ENCODE measurements at places on chromosomes 7 and 10.
A peak's percentile ranks its signal among the peaks of the same experiment; 100 is the strongest.

GRCh38 chr10:122849900-122850605 is 4.4 kb upstream of the CUZD1 start:
- DNase-seq, result no peak

DNA sequence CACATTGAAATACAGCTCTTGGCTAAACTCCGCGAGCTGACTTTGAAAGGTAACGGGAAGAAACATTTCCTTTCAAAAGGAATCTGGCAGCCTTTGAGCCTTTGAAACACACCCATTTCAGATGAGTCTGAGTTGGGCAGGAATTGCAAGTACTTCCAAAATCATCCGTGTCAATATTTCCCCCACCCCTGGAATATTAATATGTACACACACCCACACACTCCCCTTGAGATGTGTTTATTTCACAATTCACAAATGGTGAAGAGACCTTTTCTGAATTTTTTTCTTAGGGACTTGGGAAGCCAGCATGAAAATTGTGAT is 438.7 kb upstream of the NRP1 start:
- no peak for DNase-seq

- DNase-seq, result no peak
Measured at GRCh38 chr7:127245607-127246006, 7.1 kb downstream of the GRM8 start.

DNA sequence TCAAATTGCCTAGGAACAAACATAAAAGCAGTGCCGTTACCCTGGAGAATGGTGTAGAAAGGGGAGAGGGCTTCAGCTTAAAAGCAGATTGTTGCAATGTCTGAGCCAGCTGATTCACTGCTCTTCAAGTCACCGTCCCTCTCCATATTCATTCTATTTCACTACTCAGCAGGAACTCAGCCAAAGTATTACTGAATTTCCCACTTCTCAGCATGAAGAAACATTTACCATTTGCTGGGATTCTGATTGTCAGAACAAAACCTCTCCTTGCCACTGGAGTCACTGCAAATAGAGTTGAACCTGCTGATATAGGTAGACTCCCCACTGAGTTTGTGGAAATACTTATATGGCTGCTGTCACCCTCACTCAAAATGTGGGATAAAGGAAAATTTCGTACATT is 71.7 kb downstream of the PPP1R17 start:
- no peak for DNase-seq

DNA sequence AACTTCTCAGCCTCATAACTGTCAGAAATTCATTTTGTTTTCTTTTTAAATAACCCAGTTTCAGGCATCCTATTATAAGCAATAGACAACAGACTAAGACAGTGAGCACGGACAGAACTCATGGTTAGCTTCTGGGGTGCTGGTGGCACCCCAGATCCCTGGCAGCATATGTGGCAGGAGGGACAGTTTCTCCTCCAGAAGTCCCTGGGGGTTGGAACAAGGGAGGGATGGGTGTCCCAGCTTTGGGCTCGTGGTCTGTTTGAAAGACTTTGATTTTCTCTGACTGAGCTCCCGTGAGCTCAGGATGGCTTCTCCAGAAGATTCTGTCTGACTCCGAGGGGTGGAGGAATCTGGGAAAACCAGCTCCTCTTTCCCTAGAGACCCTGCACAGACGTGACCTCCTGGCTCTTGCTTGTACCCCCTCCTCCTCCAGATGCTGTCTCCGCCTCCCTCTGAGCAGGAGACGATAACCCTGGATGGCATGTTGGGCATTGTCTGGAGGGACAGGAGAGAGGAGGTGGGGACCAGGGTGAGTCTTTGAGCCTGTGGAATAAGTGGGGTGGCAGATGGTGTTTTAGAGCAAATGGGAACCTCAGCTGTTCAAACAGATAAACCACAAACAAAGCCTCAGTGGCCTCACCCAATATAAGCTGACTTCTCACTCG is 421.1 kb downstream of the GLRX3 start:
- DNase-seq, result no peak

GRCh38 chr7:2105280-2105679 is 127.5 kb downstream of the MAD1L1 start:
- no peak for DNase-seq

DNA sequence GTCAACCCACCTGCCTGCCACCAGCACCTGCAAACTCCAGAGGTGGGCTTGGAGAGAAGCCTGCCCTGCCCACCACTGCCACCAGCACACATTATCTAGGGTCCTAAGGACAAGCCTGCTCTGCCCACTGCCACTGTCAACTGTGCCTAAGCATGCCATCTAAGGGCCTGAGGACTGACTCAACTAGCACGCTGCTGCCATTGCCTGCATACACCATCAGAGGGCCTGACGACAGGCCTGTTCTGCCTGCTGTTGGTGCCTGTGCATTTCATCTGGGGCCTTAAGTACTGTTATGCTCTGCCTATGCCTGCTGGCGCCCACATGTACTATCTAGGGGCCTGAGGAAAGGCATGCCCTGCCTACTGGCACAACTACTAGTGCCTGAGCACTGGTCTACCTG is 27.0 kb upstream of the LRRD1 start:
- DNase-seq, result no peak

DNA sequence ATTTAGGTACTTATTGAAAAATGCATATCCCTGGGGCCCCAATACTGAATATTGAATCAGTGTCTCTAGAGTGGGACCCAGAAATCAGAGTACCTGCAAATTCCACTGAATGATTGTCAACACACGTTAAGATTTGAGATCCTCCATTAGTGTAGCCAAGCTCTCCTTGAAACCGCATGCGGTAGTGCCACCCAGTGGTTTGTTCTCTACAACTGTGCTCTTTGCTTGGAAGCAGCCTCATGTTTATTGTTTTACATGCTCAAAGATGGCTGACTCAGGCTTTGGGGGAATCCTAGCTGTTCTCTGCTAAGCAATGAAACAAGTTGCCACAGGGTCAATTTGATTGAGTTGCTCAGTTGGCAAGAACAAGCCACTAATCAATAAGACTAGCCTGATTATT is 340.2 kb upstream of the CELF2 start:
- no peak for DNase-seq

- no peak for DNase-seq
Measured at GRCh38 chr10:56470701-56471100, 109.6 kb upstream of the ZWINT start.

- DNase-seq, result no peak
Measured at GRCh38 chr10:114714281-114714741, 56.2 kb upstream of the ABLIM1 start.

DNA sequence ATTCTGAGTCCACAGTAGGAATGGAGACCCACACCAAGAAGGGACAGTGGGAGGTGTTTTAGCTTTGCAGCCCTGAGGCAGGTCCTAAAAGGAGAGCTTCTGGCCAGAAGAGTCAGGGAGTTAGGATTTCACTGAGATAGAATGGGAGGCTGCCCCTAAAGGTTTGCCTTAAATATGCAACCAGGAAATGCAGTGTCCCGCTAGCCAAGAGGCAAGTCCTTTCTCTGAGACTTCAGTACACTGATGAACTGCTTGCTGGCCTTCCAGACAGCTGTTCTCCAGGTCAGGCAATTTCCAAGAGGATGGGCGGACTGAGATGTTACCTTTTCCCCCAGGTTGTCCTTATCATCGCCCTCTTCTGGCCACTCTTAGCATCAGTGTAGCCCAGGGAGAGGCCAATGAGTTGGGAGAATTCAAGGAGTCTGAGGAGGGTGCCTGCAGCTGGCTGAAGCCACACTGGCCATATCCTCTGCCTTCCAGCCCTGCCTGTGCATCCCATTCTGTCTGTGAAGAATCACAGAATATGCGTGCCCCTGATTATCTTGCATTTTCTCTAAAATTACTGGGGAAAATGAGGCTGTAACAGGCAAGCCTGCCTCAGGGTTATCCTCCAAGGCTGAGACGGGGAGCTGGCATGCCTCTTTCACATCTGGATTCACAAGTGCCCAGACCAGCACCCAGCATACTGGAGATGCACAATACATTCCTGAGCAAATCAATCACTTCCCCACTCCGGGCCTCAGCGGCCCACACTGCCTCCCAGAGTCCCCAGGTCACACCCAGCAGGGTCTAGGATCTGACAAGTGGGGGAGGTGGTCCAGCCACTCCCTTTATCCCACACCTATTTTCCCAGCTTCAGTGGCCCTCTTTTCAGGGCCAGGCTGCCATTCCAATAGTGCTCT is 2.4 kb downstream of the TLL2 start:
- peak; percentile 8 for DNase-seq

DNA sequence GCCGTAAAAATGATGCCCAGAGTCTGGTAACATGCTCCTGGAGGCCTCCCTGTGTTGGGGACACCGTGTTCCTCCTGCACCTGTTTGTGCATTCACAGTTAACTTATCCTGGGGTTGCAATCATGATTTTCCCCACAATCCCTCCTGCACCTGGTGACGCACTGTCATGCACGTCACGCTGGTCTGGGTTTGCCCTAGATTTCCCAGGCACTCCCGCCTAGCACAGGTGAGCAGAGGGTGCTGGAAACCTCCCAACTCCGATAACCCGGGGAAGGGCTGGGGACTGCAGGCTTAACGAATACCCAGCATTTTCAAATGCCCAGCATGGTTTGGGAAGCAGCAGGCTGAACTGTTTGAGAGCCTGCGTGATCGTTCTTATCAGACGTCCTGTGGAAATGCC is 427.1 kb downstream of the TCERG1L start:
- DNase-seq, result no peak

GRCh38 chr10:123428391-123428790 is 237.8 kb upstream of the GPR26 start:
- no peak for DNase-seq

DNA sequence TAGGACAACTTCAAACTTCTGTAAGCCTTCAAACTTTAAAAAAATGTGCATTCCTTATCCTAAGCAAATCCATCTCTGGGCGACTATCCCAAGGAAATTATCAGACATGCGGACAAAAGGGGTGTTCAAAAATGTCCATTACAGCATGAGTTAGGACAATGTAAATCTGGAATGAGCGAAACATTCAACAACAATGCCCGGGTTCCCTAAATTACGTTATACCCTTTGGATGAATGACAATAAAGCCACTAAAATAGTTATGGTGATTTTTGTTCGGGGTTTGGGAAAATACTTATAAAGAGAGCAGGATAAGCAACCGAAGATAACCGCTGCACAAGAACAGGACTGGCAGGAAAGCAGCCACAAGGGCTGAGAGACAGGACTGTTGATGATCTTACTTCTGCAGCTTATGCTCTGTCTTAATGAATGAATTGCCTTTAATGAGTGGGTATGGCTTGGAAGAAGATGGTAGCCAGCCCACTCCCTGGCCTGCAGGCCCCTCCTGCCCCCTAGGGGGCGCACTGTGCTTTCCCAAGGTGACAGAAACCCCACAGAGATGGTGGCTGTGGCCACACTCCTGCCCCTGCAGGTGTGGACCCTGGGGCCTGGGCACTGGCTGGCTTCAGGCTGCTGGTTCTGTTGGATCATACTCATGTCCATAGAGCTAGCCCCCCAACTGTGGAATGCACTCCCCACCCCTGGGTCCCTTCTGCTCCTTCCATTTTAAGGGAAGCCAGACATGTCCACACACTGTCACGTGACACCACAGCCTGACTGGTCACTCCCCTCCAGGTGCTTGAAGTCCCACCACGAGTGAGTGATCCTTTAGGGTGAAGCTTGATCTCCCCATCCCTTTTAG is 45.0 kb downstream of the ZCCHC24 start:
- peak; percentile 21 for DNase-seq

DNA sequence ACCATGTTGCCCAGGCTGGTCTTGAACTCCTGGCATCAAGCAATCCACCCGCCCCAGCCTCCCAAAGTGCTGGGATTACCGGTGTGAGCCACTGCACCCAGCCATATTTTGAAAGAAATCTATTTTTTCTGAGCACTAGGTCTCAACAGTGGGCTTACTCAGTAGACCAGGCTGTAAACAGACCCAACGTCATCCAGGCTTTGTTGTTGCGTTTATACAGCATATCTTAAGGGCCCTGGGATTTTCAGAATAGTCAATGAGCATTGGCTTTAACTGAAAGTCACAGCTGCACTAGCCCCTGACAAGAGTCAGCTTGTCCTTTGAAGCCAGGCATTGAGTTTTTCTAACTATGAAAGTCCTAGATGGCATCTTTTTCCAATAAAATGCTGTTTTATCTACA is 49.8 kb downstream of the STK17A start:
- DNase-seq, result no peak

- no peak for DNase-seq
Measured at GRCh38 chr10:86756511-86757112, at the start of gene BMPR1A. BMPR1A (plus strand) TSS chr10:86756619; CDS start chr10:86876019, 119,400 bp downstream.

DNA sequence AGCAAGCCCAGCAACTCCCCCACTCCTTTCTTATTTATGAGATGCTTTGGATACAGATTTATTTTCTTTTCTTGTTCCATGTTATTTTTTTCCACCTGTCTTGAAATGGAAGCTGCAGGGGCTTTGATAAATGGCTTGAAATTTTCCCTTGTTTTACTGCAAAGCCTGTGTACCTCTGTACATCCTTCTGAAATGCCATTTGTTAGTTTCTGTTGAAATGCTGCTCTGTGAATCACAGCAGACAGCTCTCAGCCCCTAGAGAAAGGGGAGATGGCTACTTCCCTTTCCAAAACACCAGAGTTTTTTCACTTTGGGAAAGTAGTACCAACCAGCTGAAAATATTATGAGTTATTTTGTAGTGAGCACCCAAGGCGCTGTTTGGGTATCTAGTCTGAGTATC is 304.2 kb downstream of the ELMO1 start:
- no peak for DNase-seq

GRCh38 chr7:11750191-11750590 is 81.8 kb downstream of the THSD7A start:
- no peak for DNase-seq

GRCh38 chr7:111992601-111993000 is 213.6 kb downstream of the DOCK4 start:
- no peak for DNase-seq

GRCh38 chr7:19094598-19095352 is 22.7 kb downstream of the TWIST1 start:
- DNase-seq, result no peak

DNA sequence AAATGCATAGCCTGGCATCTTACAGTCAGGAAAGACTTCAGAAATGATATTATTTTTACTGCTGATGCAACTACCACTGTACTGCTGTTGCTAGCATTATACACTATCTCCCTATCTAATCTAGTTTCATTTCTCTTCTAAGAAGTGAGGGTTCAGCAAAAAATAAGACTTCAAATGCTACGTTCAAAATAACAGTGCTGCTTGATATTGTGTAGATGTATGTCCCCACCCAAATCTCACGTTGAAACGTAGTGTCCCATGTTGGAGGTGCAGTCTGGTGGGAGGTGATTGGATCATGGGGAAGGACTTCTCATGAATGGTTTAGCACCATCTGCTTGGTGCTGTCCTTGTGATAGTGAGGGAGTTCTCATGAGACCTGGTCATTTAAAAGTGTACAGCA is 129.4 kb downstream of the ANK3 start:
- no peak for DNase-seq

- no peak for DNase-seq
Measured at GRCh38 chr10:102801978-102802377, 35.2 kb downstream of the CYP17A1 start.

- no peak for DNase-seq
Measured at GRCh38 chr7:12315049-12315448, 88.6 kb downstream of the VWDE start.
